ENCODE measurements at places on chromosomes 1 and 21. TPM values are rescaled to one million over a fixed set of nuclear protein-coding genes. Genes with fewer than 3 reads are reported as not detected.

GRCh38 chr1:75392278-75392677 lies 218.6 kb downstream of the SLC44A5 start:
- no peaks in the 10 kb centered on the region for H3K27me3 ChIP-seq
- H3K4me1 ChIP-seq, result no peaks in the 10 kb centered on the region
- H3K27ac ChIP-seq, result no peak overlapping the region
- DNase-seq, result no peak
- H3K4me3 ChIP-seq, result no peak overlapping the region

DNA sequence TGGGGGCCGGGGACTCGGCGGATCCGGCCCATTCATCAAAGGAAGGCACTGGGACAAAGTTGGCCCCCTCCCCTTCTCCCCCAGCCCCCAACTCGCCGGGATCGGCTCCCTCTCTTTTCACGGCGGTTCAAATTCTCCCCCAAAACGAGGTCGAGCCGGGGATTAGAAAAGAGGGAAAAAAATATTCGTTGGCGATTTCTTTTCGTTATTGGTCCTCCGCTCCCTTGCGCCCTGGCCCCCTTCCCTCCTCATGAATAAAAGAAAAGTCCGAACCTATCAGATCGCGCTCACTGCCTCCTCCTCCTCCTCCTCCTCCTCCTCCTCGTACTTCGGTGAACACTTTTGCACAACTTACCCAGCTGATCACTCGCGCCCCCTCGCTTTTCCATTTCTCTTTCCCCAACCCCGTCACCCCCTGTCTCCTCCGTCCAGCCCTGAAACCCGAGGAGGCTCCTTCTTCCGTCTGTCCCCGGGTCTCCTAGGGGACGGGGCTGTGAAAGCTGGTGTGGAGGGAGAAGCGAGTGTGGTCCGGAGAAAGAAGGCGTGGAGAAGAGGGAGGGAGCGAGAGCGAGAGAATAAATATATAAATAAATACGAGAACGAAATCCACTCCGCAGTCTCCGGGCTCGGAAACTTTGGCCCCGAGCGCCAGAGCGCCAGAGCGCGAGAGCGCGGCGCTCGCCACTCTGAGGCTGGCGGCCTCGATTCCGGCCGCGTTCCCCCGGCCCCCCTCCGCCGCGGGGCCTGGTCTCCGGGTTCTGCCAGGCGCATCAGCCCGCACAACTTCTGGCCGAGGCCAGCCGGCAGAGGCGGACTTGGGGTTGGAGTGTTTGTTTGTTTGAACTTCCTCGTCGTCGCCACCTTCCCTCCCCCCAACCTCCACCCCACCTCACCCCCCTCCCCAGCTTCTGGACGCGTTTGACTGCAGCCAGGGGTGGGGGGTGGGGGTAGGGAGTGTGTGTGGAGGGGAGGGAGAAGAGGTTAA lies at the start of gene PAX7:
Gene PAX7, plus strand, starts transcription at position 336 of the 985 bp plus-strand sequence. CDS start 758 bp downstream, outside the sequence.
- H3K27me3 ChIP-seq, result peaks cover 81% of the 10 kb centered on the region
- no peak for DNase-seq
- H3K27ac ChIP-seq, result no peak within 1 kb of the TSS
- H3K36me3 ChIP-seq, result no peaks in the 10 kb centered on the region
- peaks cover 6% of the 10 kb centered on the region for H3K4me1 ChIP-seq

DNA sequence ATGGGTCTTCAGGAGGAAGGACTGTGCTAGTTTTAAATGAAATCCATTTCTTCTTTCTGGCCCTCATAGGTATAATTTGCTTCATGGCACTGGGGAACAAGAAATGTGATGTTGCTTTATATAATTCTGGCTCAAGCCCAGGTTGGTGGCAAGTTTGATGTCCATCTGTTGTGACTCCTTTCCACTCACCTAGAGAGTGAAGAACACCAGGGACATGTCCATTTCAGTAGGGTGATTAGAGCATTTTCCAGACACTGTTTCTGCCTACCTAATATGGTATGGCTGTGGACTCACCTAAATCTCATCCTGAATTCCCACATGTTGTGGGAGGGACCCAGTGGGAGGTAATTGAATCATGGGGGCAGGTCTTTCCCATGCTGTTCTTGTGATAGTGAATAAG lies 278.1 kb downstream of the LMX1A start:
- H3K4me3 ChIP-seq, result no peak overlapping the region
- no peak for DNase-seq
- no peak overlapping the region for H3K27ac ChIP-seq
- H3K27me3 ChIP-seq, result no peaks in the 10 kb centered on the region
- H3K36me3 ChIP-seq, result no peaks in the 10 kb centered on the region
- H3K4me1 ChIP-seq, result no peaks in the 10 kb centered on the region

- no peaks in the 10 kb centered on the region for H3K27me3 ChIP-seq
- H3K27ac ChIP-seq, result no peak overlapping the region
- peaks cover 18% of the 10 kb centered on the region for H3K36me3 ChIP-seq
- no peaks in the 10 kb centered on the region for H3K4me1 ChIP-seq
- no peak overlapping the region for H3K4me3 ChIP-seq
These were observed 60.1 kb downstream of the F3 start for GRCh38 chr1:94481473-94481933.

Gene APCS
- not detected for total RNA-seq

Measured in activated CD4-positive, alpha-beta memory T cell treated with anti-CD3 and anti-CD28 coated beads for 36 hours (primary cell).